T-cell (primary cell): ENCODE measurements at places on chromosomes 4 and X.

GRCh38 chrX:106948641-106949040, 28.4 kb downstream of the CLDN2 start:
- DNase-seq = no peak

DNA sequence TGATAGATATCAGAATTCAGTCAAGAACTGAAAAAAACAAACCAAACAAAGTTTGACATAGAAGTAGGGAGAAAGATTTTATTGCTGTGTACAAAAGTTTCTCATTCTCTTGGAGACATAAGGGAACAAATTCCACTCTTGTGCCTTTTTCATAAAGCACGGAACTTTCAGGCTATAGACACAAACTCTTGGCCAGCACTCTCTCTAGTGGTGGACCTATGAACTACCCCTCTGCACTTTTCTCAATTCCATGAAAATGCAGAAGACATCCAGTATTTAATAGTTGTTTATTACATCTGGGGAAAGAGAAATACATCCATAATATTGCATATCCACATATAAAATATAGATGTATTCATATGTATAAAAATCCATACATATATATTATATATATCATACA, 291.6 kb upstream of the HS3ST1 start:
- no peak for DNase-seq

GRCh38 chrX:37685381-37686359, at the start of gene XK:
Gene XK, plus strand, starts transcription at chrX:37685791. Its CDS starts 171 bp downstream, at chrX:37685962.
- DNase-seq = peak; percentile 4

GRCh38 chr4:30917946-30918345, 197.8 kb downstream of the PCDH7 start:
- DNase-seq = no peak

GRCh38 chrX:74277846-74278245, 26.1 kb upstream of the ZCCHC13 start:
- no peak for DNase-seq

DNA sequence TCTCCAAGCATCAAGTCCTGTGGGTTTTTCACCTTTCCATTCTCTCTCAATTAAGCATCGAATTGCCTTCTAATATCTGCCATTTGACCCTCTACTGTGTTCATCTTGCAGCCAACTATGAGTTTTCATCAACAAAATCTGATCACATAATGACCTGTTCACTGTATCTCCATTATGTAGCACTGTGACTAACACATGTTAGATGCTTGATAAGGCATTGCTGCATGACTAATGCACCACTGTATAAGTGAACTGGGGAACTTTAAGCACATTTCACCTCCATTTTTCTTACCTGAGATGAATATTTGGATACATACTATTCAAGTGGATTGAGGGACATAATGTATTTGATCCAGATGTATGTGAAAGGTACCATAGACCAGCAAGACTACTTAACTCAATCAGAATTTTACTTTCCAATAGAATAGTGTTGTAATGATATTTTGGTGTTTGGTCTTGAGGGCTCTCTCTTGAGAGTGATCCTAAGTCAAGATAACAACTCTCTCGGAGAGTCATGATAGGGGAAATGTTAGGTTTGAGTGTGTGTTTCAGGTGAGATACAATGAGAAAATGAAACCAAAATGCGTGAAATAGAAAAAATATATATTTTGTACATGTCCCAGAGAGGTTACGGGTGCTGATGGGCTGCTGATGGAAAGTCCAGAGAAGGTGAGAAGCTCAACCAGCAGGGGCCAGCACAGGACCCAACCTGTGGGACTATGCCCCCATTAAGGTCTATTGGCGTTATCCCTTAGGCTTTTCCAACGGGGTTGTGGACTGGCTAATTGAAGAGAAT, 60.2 kb upstream of the HS3ST1 start:
- DNase-seq = no peak

DNA sequence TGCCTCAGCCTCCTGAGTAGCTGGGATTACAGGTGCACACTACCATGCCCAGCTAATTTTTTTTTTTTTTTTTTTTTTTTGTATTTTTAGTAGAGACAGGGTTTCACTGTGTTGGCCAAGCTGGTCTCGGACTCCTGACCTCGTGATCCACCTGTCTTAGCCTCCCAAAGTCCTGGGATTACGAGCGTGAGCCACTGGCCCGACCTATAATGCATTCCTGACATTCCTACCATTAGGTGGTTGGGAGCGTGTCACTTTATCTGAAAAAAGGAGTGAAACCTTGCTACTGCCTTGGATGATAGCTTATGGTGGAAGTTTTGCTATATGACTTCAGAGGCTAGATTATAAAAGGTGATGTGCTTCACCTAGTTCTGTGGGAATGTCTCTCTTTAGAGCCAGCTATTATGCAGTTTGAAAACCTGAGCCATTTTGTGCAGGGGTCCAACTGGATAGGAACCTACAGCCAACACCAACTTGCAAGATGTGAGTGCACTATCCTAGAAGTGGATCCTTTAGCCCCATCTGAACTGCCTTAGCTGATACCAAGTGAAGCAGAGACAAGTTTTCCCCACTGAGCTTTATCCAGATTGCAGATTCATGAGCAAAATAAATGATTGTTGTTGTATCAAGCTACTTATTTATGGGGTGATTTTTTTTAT, 29.8 kb upstream of the EMCN start:
- no peak for DNase-seq

DNA sequence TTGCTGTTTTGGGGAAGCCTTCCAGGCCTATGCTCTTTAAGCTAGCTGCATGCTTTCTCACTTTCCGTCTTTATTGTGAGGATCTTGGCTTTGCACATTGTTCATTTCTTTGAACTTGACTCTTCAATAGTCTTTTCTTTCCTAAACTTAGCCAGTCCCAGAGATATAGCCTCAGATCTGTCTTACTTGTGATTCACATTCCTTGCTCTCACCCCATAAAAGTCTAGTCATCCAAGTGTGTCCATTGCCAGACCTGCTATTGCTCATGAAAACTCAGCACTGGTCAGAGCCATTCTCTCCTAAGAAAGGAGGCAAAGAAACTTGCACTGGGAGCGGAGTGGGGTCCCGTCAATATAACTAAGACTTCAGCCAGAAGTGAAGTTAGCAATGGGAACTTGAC, 275.0 kb upstream of the CTSO start:
- DNase-seq = no peak

DNA sequence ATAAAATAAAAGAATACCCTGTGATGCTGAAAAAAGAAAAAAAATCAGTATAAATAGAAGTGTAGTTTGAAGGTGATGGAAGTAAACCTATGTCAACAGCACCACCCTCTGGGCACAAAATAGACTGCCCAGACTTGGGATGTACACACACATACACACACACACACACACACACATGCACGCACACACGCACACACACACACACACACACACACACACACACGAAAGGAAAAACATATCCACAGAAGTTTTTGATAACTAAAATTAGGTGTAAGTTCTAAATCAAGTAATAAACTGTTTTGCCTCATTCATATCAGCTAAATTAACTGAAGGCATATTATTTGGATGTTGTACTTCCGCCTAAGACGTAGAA, 40.5 kb downstream of the ANXA5 start:
- no peak for DNase-seq

DNA sequence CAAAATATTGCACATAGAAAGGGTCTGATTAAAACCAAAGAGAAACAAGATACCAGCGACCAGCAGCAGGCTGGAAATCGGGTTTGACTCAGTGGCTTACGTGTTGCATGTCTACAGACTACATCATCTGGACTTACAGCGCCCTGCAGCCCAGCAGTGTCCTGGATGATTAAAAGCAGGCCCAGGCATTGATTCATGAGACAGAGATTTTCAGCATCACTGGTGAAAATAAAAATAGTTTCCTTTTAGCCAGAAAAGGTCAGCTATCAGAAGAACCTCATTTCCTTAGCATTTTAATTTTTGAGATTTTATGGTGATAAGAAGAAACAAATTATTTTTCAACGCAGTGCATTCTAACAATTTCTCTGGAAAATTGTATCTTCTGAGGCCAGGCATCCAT, 190.6 kb downstream of the PTTG2 start:
- DNase-seq = no peak

GRCh38 chrX:85870585-85870984, 176.8 kb downstream of the CHM start:
- DNase-seq = no peak

GRCh38 chr4:41384992-41385391, 128.3 kb downstream of the UCHL1 start:
- DNase-seq = no peak

DNA sequence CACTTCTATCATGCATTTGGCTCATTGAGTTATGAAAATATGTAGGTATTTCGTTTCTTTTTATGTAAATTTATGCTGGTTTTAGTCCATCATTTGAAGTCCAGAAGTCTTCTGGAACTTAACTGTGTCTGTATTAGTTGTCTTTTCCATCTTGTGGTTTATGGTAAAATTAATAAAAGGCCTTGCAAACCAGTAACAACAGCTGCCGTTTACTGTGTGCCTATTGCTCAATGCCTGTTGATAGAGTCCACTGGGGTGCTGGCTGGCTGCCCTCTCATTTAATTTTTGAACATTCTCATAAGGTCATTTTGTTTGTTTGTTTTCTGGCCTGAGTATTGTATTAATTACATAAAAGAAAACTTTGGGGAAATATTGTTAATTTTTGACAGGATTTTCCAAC, 98.0 kb downstream of the NAA11 start:
- no peak for DNase-seq

- no peak for DNase-seq
These were observed 1.5 kb upstream of the RELL1 start for GRCh38 chr4:37687681-37688080.

GRCh38 chrX:100316987-100317386, 93.1 kb downstream of the PCDH19 start:
- no peak for DNase-seq

- DNase-seq = no peak
These were observed 263.5 kb downstream of the TMA16 start for GRCh38 chr4:163758032-163758431.

- DNase-seq = peak; percentile 52
These were observed 7.2 kb upstream of the NEUROG2 start for GRCh38 chr4:112523008-112523721.

DNA sequence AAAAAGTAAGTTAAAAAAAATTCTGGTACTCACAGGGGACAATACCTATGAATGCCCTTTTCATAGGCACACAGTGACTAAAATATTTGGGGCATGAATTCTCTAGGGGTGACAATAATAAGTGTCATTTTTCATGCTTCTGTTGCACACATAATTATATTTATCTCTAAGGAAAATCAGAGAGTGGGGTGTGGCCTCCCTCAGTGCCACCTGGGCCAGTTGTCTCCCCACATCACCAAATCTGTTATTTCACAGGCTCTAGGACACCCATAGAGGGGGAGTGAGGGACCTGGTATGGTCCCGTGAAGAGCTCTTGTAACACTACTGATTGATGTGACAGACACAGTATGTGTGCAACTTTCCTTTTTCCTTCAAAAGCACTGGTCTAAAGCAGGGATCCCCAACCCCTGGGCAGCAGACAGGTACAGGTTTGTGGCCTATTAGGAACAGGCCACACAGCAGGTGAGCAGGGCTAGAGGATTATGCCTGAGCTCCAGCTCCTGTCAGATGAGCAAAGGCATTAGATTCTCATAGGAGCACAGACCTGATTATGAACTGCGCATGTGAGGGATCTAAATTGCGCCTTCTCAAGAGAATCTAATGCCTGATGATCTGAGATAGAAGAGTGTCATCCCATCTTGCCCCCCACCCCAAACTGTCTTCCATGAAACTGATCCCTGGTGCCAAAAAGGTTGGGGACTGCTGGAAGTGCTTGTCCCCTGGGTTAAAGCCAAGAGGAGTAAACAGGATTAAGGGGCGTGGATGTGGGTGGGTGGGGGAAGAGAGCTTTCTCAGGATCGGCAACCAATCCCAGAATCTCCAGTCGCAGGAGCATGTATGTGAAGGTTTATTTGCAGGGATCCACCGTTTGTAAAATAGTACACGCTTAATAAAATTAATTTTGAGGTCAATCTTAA, 856 bp downstream of the SLC9B1 start:
- no peak for DNase-seq

- DNase-seq = no peak
These were observed 34.8 kb downstream of the CT47B1 start for GRCh38 chrX:120840827-120841226.

DNA sequence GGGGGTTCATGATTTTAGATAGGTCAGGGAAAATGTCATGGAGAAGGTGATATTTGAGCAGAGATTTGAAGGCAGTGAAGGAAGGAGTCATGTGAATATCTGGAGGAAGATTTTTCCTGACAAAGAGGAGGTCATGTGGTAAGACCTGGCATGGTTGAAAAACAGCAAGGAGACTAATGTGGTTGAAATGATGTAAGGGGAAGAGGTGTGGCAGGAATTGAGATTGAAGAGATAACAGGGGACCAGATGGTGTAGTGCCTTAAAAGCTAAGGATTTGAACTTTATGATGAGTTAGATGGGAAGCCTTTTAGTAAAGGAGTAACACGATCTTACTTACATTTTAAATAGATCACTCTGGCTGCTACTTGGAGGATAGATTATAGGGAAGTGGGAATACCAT, 210.9 kb downstream of the RTL9 start:
- DNase-seq = no peak
